ENCODE measurements at places on chromosomes 12 and 14.

DNA sequence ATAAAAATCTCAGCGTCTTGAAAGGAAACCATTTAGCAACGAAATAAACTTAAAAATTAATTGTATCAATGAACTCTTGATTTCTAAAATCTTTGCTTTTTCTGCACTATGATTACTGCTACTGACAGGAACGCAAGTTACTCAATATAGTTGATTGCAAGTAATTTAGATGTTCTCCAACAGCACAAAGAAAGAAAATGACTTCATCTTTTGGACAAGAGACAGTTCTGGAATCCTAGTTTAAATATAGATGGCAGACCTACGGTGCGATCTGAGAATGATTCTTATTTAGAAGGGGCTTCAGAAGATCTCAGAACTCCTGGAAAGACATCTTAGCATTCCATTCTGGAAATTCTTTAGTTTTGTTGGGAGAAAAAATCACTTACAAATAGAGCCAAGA, 1.4 kb upstream of the SUDS3 start:
- DNase-seq, result no peak

DNA sequence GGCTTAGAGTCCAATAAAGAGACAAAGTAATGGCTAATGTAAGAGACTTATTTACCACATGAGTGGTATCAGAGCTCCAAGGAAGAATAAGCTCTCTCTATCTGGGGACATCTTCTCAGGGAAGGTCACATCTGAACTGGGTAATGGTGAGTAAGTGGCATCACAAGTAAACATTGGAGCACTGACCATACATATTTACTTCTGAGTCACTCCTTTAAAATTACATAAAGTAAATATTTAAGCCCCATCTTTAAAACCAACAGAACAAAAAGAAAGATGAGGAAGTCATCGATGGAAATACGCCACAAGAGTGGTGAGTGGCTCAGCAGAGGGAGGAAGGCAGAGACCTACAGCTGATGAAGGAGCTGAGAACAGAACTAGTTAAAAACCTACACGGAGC, 159.9 kb downstream of the DUSP6 start:
- no peak for DNase-seq

- no peak for DNase-seq
Observed at GRCh38 chr14:62759796-62760195, 285.5 kb downstream of the KCNH5 start.

- DNase-seq, result no peak
Observed at GRCh38 chr12:93135286-93136239, 206.5 kb upstream of the EEA1 start.

DNA sequence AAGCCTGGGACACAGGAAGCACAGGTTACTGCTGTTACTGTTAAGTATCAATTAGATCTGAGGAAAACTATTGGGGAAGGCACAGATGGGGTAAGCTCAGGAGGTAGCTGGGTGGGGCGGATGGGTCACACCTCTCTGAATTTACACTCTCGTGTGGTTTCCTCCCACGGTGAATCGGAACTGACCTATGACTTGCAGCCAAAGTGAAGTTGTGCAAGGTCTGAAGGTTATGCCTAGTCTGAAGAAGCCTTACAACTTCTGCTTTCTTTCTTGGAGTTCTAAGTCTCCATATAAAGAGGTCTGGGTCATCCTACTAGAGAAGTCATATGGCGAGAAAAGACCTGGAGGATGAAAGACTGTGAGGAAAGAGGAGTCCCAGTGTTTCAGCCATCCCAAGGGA, 25.6 kb upstream of the GPATCH2L start:
- no peak for DNase-seq

- DNase-seq, result no peak
Observed at GRCh38 chr12:88451205-88451604, 129.1 kb downstream of the KITLG start.
